Lung (tissue), 17 donors: ENCODE measurements at places on chromosomes 3 and 15. TPM values are rescaled to one million over a fixed set of nuclear protein-coding genes. Genes with fewer than 3 reads are reported as not detected.
A peak's percentile ranks its signal among the peaks of the same experiment; 100 is the strongest.

The CCDC174 gene
- 17.1 TPM for total RNA-seq

The C3orf70 gene
- total RNA-seq: 3.0 TPM

The MINDY2 gene
- total RNA-seq: 24.6 TPM

The CSPG5 gene
- total RNA-seq: 10.4 TPM

- no peak for DNase-seq
Observed at GRCh38 chr15:31145271-31145911, 43.9 kb upstream of the TRPM1 start.

- no peak for DNase-seq
Observed at GRCh38 chr3:181210275-181210674, 220.7 kb upstream of the DNAJC19 start.

DNA sequence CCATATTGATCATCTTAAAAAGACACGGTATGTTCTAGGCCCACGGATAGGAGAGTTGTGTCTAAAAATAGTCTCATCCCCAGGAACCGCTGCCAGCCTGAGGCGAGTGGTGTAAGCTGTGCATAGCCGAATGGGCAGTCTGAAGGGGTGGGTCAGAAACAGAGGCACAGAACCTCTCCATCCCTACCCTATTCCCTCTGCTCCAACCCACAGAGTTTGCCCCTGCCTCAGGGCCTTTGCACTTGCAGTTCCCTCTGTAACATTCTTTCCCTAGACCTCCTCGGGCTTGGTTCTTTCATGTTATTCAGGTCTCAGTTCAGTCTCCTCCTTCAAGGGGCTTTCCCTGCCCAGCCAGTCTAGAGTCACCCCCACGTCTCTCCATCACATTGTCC lies 4.8 kb downstream of the SCN5A start:
- DNase-seq: no peak

GRCh38 chr15:94327356-94327936 lies 96.1 kb downstream of the MCTP2 start:
- peak; percentile 84 for DNase-seq

- peak; percentile 89 for DNase-seq
Observed at GRCh38 chr3:132448216-132448961, 31.1 kb downstream of the DNAJC13 start.

- DNase-seq: peak; percentile 68
Observed at GRCh38 chr3:172106989-172107388, 67.6 kb downstream of the FNDC3B start.
